NCI-H2107 (cell line): ENCODE measurements at places on chromosomes 5 and 9.

DNA sequence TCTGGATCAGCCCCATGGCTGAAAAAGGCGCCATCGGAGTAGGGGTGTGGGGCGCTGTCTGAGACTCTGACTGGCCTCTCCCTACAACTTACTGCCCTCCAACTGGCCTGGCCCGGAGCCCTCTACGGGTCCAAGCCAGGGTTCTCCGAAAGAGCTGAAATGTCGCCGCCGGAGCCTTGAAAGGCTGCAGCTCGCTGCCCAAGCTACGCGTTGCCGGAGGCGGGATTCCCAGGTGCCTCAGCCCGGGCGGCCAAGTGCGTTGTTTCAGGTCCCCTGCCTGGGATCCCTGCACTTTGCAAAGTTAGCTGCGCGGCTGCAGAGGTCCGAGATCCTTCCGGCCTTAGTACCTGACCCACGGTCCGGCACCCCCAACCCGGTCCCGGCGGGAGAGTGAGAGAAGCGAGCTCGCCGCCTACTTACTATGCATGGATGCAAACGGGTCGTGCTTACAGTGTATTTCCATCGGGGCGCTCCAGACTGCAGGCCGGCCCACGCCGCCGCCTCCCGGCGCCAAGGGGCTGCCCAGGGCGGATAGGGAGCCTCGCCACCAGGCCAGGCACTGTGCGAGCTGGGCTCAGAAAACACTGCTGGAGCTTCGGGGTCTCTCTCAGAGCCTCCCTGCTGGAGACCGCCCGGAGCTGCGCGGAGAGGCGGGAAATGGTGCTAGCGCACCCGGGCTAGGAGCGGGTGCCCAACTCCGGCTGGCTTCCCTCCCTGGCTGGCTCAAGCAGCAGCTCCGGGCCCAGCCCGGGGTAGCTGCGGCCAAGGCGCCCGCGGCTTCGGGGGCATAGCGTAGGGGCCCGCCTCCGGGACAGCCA is 7.7 kb downstream of the PAX5 start:
- no peak for DNase-seq

GRCh38 chr9:69564557-69564956 is 107.6 kb downstream of the APBA1 start:
- no peak for DNase-seq

- peak; percentile 16 for DNase-seq
These were observed 4.8 kb downstream of the DNAJB5 start for GRCh38 chr9:34994260-34994899.

- no peak for DNase-seq
These were observed 18.2 kb upstream of the MGAT1 start for GRCh38 chr5:180820788-180821321.

GRCh38 chr5:21212026-21212425 is 1224.0 kb upstream of the CDH18 start:
- no peak for DNase-seq

DNA sequence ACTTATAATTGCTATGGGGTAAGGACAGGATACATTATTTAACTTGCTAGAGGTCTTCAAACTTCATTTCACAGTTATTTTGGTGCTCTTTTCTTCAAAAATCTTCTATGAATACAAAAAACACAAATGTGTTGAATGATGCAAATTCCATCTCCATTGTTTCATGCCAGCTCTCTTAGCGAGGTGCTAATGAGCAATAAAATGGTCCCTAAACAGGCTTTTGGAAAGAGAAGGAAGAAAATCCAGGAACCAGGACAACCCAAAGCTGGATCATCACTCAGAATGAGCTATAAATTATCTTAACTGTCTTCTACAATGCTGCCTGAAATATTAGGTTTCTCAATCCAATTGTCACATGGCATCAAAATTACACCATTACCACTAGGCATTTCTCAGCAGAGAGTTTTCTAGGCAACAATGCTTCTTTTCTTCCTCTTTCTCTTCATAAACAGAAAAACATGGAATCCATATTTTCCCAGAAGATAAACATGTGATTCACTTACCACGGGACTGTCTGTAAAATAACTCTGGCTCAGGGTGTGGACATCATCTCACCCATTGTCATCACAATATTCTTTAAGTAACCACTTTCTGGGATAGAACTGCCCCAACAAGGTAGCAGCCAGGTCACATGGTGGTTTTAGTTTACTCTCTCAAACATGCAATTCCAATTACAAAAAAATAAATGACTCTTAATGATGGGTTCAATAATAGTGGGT is 249.4 kb downstream of the NPR3 start:
- no peak for DNase-seq

DNA sequence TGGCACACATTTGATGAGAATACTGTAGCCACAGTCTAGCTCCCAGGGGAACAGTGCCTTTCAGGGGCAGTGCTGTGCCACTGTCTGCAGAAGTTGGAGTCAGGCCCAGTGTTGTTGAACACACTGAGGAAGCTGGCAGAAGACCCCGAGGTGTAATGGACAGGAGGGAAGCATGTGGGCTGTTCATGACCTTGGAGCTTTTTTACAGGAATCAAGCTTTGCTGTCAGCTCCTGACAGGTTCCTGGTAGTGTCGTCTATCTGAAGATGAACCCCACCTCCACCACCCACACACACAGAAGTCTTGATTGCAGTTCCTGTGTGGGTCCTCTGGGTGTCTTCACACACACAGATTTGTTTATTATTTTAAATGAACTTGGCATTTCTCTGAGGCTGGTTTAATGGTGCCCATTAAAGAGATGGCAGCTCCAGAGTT is 40.3 kb upstream of the TNFAIP8 start:
- no peak for DNase-seq

GRCh38 chr9:78314953-78315870 is 18.3 kb downstream of the PSAT1 start:
- no peak for DNase-seq

- no peak for DNase-seq
These were observed 33.5 kb upstream of the LRRC14B start for GRCh38 chr5:157801-158200.

DNA sequence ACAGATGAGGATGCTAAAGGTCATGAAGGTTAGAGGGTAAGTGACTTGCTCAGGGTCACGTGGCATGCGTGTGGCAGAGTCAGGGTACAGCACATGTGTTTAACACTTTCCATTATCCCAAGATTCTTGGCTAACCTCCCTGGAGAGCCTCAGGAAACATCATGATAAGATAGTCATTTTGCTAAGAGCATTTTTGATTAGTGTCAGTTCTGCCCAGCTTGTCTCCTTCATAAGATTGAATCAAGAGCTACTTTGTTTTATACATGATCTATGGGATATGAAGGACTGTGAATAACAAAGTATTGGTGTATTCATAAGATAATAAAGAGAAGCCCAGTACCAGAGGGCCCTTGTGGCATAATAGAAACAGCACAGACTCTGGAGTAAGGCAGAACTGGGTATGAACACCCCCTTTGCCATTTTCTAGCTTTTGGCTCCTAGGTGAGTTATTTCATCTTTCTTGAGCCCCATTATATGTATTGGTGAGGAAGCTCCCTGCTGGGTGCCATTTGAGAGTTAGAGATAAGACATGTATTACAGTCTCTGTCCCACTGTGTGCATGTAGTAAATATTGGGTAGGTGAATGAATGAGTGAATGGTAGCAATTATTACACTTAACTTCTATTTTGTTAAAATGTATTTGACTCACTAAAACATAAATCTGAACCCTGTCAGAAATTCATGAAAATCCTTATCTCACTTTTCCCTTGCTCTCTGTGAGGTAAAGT is 16.1 kb downstream of the PTPDC1 start:
- DNase-seq: no peak

GRCh38 chr5:96387616-96388015 is 45.4 kb downstream of the PCSK1 start:
- DNase-seq: no peak

DNA sequence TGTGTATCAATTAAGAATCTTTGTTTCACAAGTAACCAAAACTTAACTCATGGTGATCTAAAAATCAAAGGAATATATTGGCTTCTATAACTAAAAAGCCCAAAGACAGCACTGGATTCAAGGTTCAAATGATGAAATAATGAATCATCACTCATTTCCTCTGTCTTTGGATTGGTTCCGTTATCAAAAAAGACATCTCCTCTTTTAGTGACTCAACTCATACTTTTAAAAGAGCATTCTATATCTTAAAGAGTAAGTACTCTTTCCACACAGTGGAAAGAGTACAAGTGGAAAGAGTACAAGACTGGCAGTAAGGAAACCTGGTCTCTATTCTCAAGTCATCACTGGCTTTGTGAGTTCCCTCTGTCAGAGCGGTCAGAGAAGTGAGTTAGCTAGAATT is 141.4 kb upstream of the NMUR2 start:
- DNase-seq: no peak

DNA sequence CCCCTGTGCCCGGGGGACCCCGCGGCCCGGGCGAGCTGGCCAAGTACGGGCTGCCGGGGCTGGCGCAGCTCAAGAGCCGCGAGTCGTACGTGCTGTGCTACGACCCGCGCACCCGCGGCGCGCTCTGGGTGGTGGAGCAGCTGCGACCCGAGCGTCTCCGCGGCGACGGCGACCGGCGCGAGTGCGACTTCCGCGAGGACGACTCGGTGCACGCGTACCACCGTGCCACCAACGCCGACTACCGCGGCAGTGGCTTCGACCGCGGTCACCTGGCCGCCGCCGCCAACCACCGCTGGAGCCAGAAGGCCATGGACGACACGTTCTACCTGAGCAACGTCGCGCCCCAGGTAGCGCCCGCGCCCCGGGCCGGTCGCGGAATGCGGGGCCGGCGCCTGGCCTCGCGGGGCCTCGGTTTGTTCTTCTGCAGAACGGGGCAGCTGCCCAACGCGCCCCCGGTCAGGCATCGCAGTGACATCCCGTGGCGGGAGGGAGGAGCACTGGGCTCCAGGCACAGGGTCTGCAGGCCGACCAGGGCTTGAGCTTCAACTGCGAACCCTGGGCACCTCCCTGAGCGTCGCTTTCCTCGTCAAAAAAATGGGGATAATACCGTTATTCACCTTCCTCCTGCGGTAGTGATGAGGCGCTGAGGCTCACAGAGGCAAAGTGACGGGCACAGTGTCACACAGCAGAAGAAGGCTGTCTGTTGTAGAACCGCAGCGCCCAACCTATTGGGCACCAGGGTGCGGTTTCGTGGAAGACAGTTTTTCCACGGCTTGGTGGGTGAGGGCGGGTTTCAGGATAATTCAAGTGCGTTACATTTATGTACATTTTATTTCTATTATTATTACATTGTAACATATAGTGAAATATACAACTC is 777 bp downstream of the ENDOG start:
- DNase-seq: no peak

GRCh38 chr9:34139477-34140146 is 13.1 kb upstream of the DCAF12 start:
- DNase-seq: no peak

DNA sequence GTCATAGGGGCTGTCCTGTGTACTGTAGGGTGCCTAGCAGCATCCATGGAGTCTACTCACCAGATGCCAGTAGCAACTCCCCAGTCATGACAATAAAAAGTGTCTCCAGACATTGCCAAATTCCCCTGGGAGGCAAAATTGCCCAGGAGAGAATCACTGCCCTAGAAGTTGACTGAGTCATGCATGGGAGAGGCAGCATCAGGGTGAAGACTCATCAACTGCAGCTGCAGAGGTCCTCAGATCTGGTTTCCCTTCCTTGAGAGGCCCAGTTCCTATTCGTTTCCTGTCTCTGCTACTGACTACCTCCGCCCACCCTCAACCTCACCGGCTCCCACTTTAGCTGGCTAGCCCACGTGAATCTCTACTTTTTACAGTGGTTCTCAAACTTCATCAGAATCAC is 88.6 kb upstream of the AGXT2 start:
- DNase-seq: no peak

DNA sequence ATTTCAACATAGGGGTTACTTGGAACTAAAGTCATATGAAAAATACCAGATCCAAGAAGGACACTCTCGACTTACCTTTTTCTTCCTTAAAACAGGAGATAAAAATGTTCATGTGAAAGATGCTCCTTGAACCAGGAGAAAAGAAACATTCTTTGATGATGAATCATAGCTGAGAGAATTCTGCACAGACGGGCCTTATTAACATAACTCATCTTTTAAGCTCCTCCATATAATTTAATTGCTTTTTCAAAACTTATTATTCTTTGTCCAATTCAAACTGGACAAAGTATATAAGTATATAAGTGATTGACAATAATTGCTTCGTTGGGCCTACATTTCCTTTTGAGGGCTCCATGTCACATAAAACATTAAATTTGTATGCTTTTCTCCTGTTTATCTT is 945.2 kb upstream of the C9orf72 start:
- DNase-seq: no peak

DNA sequence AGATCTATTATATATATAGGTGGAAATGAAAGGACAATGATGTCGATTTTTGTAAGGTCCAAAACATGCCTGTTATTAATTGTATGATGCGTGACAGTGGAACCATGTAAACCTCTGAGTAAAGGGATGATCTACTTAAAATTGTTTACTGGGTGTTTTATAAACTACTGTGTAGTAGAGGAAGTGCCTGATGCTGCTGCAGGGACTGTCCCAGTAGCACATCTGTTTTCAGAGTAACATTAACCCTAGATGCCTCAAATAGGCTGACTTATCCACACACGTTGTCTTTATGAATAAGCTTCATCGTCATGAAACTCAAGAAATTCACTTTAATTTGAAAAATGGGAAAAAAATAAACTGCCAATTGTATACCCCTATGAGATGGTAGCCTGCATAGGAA is 1.7 kb downstream of the CAMK4 start:
- DNase-seq: no peak

DNA sequence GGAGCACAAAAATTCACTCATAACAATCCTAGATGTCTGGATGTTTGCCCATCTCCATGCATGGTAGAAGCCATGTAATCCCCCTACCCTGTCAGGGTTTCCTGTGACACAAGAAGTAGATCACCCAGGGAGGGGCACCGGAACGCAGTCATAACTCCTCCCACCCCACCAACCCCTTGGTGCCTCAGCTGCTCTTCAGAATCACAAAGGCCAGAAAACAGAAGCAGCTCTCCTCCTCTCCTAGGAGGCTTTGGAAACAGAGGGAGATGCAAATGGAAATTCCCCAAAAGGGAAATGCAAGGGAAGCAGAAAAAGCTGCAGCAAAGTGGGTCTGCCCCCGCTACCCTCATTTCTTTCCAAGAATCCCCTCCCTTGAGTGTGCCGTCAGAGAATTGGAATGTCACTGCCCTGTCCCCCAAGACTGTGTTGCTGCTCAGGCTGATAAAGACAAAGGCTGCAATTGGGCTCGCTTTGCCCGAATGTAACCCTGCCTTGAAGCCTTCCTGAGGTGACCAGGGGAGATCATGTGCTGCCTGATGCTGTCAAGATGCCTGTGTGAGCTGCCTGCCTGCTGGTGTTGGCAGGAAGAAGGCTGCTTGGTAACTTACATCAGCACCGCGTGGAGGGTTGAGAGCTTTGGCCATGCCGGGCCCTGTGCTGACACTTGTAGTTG is 65.5 kb upstream of the ABCA1 start:
- no peak for DNase-seq

DNA sequence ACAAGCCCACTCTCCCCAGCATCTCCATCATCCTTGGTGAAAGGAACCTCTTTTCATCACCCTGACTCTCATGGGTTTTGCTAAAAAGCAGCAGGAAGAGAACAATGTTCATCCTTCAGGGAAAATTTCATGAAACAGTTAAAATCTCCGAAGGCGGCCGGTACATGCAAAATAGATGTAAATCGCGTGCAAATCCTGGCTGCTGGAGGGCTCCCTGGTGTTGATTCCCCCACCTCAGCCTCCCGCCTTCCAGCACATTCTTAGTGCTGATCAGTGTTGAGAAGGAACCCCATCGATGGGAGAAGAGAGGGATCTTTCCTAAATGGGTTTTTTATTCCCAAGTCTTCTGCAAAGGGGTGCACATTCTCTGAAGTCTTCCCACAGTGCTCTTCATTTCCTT is 8.7 kb upstream of the GFI1B start:
- no peak for DNase-seq

- DNase-seq: no peak
These were observed 151.1 kb upstream of the CDKN2B start for GRCh38 chr9:22160221-22160620.

GRCh38 chr9:124004593-124004992 is 7.0 kb upstream of the LHX2 start:
- DNase-seq: no peak
